NCI-H748 treated with DMSO at 0.1 percent for 48 hours (cell line): ENCODE measurements at places on chromosomes 4 and X.

GRCh38 chr4:99998062-99998867, 48.2 kb upstream of the H2AZ1 start:
- peak; percentile 7 for DNase-seq

DNA sequence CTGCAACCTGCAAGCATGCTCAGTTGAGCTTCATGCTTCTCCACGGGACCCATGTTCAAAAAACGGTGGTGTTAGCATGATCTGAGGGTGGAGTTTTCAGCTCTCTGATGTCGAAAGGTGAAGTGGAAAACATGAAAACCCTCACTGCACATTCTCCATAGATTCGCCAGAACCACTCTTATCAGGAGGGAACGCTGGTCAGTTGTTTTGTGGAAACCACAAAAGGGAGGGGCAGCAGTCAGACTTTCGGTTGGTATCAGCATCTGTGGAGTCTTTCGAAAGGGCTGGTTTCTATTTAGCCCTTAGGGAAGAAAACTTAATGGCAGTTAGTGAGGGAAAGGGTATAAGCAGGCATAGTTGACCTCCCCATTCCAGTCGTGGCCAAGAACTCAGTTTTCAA, 12.6 kb downstream of the PPA2 start:
- DNase-seq, result no peak

- DNase-seq, result no peak
These were observed 284.2 kb downstream of the RCHY1 start for GRCh38 chr4:75229806-75230570.

- DNase-seq, result no peak
These were observed at the start of gene SHROOM4 for GRCh38 chrX:50813843-50814661. TSS of gene SHROOM4 (minus strand) at chrX:50814194. CDS start at chrX:50814018, 176 bp downstream.

GRCh38 chr4:149986917-149987316, 91.3 kb upstream of the DCLK2 start:
- no peak for DNase-seq

GRCh38 chr4:27574743-27575142, 714.1 kb downstream of the STIM2 start:
- no peak for DNase-seq

DNA sequence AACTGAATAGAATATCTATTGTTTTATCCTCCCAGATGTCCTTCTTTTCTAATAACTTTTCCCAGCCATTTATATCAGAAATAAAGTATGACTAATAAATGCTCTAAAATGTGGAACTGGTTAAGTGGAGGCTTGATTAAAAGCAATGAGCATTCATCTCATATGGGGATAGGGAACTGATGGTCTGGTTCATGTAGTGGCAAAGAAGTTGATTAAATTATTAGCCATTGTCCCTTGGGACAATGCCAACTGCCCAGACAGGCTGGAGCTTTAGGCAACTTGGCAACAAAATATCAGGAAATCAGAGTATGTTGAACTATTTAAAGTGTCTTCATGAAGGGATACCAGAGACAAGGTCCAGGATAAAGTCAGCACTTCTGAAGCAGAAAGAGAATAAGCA, 24.2 kb downstream of the TRO start:
- DNase-seq, result no peak

DNA sequence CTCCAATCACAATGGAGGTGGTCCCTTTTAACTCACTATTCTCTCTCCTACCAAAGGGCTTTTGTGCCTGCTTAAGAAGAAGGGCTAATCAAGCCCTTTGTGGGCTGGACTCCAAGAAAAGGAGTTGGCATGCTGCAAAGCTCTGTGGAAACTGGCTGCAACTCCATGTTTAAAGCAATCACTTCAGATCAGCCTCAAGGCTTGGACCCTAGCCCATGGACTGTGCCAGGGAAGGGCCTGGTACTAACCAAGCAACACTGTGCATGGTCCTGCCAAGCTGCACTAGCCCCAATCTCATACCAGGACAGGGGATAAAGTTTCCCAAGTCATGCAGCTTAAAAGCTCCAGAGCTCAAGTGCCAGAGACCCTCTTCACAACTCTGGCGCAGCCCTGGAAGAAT, 86.7 kb downstream of the ATP8A1 start:
- no peak for DNase-seq

DNA sequence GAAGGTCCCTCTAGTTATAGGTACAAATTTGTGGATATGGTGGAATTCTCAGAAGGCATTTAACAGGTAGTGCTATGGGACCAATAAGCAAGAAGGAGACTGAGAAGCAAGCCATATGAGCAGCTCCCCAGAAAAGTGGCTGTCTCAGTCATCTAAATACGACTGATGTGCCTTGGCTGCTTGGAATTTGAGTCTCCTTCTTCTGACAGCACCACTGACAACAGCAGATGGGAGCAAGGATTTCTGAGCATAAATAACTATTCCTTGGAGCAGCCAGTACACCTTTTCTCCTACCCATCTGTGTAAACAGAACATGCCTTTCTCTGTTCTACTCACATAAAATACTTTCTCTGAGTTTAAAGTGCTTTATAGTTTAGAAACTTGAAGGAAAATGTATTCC, 196.2 kb downstream of the GABRG1 start:
- no peak for DNase-seq

DNA sequence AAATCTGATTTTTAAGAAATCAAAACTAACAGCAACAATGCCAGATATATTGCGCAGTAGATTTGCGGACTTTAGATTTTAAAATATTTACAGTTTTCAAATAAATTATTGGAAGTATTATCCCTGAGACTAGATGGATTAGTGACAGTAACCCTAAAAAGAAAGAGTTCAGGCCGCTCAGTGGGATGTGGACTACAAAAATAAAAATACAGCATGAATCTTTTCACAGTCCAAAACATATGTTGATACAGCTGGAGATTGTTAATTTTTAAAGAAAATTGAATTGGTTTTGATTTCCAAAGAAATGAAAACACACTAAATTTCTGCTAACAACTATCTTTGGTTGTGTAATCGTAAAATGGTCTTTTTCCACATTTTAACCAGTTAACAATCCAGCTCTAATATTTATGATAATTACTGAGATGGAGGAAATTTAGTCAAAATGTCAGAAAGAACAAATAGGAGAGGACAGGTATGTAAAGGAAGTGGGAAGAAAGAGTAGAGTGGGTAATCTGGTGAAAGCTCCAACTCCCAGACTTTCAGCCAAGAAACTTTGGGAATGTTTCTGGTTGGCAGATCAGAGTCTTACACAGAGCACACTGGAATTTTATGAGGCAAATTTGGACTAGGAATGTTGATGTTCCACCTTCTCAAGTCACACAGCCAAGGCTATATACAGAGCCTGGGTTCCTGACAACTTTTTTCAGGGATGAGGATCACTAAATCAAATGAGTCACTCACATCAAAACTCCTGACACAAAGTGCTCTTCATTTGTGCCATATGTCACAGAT, 15.1 kb downstream of the C4orf36 start:
- DNase-seq, result no peak

GRCh38 chrX:46992070-46992469, 79.8 kb downstream of the JADE3 start:
- DNase-seq, result no peak

GRCh38 chr4:143435955-143436354, 77.5 kb upstream of the SMARCA5 start:
- no peak for DNase-seq

- peak; percentile 0 for DNase-seq
These were observed 499.7 kb upstream of the POU3F4 start for GRCh38 chrX:83008415-83008814.

DNA sequence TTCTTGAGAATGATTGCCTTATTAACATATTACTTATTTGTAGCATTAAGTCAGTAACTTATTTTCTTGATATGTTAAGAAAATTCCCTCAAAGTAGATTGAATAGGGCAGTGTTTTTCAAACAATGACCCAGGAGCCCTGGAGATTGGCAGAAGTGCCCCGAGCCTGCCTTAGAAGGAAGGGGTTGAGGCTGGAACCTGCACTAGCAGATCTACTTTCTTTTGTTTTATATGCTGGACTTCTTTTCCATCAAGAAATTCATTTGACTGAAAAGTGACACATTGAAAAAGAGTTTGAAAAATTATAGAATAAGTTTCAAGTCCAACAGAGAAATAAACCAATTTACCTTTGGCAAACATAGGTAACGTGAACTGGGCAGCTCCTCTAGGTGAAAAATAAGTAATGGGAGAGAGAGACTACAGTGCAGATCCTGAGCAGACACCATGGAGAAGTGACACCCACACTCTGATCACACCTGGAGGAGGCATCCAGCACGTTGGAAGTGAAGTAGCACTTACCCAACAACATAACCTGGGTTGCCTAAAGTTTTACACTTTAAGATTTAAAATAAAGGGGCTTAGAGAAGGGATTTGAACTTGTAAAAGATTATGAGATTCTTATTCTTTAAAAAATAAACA, 18.6 kb downstream of the ARSJ start:
- DNase-seq, result peak; percentile 29

DNA sequence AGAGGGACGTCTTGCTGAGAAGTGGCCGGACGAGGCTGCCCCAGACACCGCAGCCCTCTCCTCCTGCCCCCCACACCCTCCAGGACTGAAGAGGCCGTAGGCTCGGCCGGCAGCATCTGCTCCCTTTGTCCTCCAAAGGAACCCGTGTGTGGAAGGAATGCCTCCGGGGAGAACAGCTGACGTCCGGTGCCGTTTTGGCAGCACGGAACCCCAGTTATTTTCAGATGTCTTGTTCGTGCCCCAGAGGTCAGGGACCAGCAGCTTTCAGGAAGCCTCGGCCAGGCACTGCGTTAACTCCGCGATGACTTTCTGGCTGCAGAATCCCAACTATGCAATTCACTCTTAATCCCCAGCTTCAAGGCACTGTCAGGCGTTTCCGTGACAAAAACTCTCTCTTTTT, 10.9 kb upstream of the PPP2R3B start:
- no peak for DNase-seq

- DNase-seq, result peak; percentile 15
These were observed 754.8 kb downstream of the RAB28 start for GRCh38 chr4:12729384-12729783.
